Stimulated activated CD4-positive, alpha-beta T cell treated with anti-CD3 and anti-CD28 coated beads, Interleukin-15, amount 100 ng/mL, for 48 hours (primary cell): ENCODE measurements at places on chromosomes 1 and 21.

- DNase-seq: no peak
Observed at GRCh38 chr1:93964777-93965200, 55.6 kb upstream of the GCLM start.

DNA sequence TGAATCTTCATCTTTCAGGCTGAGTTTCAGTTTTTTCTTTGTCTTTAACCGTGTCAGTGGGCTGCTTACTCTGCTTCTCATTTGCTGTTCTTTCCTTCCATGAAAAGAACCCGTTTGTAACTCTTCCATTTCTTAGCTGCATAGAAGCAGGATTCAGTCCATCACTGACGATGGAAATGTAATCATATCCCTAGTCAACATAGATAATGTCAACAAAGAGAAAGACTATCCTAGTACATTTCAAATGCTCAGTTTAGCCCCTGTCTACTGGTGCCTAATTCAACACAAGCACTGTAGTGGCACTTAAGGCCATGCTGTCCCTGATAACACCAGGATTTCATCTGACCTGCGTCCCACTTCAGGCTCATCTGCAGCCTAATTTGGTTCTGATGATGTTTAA is 376 bp downstream of the GBP1 start:
- DNase-seq: no peak

DNA sequence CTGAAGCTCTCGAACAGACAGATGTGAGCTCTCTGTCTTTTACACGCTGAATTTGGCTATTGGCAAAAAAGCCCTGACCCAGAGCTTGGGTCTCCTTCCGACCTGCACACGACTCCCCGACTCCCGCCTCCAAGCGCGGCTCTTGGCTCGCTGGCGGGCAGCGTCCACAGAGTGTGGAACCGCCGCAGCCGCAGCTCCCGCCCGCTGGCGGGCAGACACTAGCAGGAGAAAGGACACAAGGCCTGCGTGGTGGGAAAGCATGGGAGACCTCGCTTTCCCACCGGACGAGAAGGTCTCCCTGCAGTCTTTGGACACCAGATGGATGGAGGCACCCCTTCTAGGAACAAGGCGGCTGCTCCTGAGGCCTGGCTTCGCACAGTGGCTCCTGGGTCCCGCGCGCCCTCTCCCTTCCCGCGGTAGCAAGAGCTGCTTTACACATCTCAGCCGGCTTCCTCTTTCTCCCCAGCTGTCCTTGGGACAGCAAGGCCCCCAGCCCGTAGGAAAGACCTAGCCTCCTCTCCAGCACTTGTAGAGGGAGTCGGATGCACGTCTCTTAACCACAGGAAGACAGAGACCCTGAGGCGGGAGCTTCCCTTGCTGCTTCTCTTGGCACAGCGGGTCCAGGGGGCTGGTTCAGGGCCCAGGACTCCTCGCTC is 92.1 kb downstream of the PRKAB2 start:
- no peak for DNase-seq

GRCh38 chr1:42305639-42306038 is 29.4 kb downstream of the FOXJ3 start:
- no peak for DNase-seq

- no peak for DNase-seq
Observed at GRCh38 chr1:44842486-44842861, 579 bp downstream of the PTCH2 start.

GRCh38 chr1:77227381-77227780 is 8.2 kb upstream of the PIGK start:
- no peak for DNase-seq

- DNase-seq: no peak
Observed at GRCh38 chr1:107689159-107689558, 275.8 kb downstream of the VAV3 start.

DNA sequence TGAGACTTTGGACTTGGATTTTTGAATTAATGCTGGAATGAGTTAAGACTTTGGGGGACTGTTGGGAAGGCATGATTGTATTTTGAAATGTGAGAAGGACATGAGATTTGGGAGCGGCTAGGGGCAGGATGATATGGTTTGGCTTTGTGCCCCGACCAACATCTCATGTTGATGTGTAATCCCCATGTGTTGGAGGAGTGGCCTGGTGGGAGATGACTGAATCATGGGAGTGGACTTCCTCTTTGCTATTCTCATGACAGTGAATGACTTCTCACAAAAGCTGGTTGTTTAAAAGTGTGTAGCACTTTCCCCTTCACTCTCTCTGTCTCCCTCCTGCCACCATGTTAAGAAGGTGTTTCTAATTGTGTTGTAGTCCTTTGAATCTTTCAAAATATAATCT is 9.3 kb upstream of the PHGDH start:
- DNase-seq: no peak

DNA sequence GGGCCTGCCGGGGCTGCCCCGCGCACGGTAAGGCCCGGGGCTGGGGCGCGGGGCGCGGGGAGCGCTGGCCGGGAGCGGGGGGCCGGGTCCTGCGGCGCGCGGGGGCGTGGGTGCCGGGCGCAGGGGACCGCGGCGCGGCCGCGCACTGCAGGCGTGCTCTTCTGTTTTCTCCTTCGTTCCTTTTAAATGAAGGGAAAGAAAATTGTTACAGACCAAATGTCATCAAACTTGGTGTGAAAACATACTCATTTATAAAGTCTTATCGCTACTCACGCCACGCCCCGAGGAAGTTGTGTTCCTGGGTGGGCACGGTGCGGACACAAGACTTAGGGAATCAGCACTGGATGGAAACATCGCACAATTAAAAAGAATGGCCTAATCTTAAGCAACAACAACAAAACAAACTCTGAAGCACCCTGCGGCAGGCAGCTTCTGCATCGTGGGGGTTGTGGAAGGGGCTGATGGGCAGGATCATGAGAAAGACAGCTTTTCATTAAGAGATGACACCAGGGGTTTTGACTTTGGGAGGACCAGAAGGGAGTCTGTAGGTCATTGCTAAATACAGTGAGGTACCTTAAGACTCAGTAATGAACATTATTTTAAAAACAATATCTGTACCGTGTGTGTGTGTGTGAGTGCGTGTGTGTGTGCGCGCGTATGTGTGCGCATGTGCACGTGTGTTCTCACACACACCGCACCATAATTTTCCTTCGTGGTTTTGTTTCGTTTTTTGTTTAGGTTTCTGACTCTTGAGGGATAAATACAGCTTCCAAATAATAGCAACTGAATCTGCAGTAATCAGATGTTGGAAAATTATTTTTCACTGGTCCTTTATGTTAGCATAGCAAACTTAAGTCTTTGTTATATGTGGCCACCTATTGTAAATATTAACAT is 548 bp downstream of the B3GALT5 start:
- DNase-seq: no peak

- no peak for DNase-seq
Observed at GRCh38 chr1:25727635-25728286, 72.2 kb upstream of the SELENON start.

- no peak for DNase-seq
Observed at GRCh38 chr1:244322791-244323521, 128.8 kb downstream of the ADSS2 start.

GRCh38 chr1:109466452-109467300 is at the start of gene SYPL2:
TSS of gene SYPL2 (plus strand) at chr1:109466546. CDS start at chr1:109466844, 298 bp downstream.
- no peak for DNase-seq

GRCh38 chr1:245901037-245901436 is 606.0 kb downstream of the SMYD3 start:
- DNase-seq: no peak

- DNase-seq: no peak
Observed at GRCh38 chr1:184531296-184531695, 144.5 kb downstream of the C1orf21 start.

DNA sequence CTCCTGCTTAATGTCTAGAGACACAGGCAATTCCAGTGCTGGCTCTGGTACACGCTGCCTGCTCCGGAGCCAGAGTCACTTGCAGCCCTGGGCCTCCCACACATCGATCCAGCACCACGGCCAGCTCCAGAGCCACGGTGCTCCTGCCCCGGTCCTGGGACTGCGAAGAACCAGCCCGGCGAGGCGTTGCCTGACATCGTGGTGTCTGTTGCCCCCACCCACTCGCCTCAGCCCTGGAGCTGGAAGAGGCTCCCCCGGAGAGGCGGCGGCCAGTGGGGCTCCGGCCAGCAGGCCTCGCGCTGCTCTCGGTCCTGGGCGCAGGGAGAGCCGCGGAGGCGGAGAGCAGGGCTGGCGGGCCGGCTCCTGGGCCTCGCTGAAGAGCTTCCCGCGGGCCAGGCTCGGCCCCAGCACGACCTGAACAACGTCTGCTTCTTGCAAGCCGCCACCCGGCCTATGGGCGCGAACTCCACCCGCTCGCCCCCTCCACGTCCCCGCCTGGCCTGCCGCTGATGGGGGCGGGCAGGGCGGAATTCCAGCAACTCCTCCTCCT is 364.8 kb downstream of the CEP170 start:
- no peak for DNase-seq

DNA sequence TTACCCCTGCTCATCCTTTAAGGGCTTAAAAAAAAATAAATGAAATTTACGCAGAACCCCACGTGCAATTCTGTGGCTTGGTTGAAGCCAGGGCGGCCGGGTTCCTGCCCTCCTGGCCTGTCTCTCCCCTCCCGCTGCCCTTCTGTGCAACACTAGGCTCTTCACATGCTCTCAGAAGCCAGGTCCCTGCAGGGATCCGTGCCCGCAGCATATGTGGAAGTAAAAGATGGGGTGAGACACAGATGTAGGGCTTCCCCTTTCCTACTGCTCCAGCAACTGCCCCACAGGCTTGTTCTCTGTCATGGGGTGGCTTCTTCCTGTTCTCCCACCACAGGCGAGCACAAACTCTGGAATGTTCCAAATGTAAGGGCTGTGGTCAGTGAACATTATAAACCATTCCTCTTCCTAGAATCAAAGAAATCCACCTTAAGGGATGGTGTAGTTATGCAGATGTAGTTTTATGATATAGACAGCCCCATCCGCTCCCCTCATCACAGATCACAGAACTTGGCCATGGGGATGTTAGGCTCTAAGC is 535.4 kb downstream of the KIF26B start:
- no peak for DNase-seq

DNA sequence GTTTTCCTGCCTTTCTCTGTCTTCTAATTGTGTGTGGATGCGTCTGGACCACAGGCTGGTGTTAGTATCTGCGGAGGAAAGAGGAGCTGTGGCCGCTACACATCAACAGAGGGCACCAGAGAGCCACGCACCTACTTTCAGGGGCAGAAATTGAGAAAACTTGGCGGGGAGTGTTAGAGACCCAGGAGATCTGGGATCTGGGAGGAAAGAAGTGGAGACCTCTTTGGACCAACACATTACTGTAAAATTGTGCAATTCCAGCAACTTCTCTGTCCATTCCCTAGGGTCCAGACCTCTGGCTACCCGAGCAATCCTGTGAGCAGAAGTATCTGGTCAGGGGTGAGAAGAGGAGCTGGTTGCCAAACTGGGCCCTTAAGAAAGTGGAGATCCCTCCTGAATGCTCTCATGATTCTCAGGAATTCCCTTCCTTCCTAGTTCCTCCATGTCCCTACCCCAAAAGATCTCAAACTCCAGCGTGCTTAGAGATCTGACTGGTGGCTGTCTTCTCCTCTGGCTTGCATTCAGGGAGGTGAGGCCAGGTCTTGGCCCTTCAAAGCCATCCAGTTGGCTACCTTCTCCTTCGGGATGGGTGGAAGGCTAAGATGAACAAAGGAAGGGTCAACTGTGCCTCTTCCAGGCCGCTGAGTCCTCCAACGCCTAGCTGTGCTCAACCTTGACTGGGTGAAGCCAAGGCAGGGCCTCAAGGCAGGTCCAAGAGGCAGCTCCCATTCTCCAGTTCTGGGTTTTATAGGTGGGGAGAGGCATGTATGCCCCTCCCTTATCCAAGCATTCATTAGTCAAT is 1.2 kb upstream of the KIRREL1 start:
- DNase-seq: no peak

GRCh38 chr1:67489643-67490042 is 59.4 kb upstream of the SERBP1 start:
- DNase-seq: no peak

DNA sequence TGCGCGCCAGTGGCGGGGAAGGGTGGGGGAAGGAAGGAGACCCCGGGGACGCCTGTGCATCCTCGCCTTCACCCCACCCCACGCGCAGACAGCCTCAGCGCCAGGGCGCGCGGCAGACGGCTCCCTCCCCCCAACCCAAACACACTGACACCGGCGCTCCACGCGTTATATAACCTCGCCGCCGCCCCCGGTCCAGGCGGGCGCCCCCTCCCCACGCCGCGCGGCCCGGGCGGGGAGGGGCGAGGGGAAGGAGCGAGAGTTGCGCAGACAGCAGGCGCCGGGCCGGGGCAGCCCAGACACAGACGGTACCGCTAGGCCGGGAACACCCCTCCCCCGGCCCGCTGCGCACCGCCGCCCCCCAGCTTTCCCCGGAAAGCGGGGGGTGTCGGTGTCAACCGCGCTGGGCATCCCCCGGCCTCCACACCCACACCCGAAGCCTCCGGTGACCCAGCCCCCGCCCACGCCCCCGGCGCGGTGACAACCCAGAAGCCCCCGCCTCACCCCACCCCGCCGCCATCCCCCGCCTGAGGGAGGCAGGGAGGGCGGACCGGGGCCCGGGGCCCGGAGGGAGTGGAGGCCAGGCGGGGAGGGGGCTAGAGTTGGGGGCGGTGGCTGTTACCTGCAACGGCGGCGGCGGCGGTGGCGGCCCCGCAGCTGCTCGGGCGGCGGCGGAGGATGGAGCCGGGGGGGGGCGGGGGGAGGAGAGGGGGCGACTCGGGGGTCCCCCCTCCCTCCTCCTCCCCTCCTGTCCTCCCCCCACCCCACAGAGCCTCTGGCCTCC is 432 bp downstream of the AKT3 start:
- peak; percentile 42 for DNase-seq

- DNase-seq: no peak
Observed at GRCh38 chr21:35652196-35652595, 408.1 kb downstream of the SETD4 start.

DNA sequence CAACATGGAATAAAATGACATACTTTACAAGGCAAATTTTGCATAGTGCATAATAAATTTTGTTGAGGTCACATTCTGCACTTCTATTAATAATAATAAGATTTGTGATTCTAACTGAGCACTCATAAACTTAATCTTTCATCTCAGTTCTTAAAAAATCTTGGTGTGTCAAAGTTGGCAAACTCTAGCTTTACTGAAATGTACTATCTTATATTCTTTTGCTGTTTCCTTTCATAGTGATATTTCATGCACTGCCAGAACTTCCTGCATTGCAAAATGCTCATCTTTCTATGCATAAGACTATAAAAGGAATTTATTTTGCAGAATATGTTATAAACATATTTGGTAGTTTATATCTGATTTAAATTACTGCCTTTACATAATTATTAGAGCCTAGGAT is 797.6 kb downstream of the ADGRL2 start:
- no peak for DNase-seq

GRCh38 chr1:66443793-66444192 is 90.2 kb upstream of the SGIP1 start:
- no peak for DNase-seq

- DNase-seq: no peak
Observed at GRCh38 chr1:202624088-202624780, 86.0 kb downstream of the SYT2 start.

GRCh38 chr1:11285883-11286734 is 13.1 kb downstream of the UBIAD1 start:
- DNase-seq: no peak

DNA sequence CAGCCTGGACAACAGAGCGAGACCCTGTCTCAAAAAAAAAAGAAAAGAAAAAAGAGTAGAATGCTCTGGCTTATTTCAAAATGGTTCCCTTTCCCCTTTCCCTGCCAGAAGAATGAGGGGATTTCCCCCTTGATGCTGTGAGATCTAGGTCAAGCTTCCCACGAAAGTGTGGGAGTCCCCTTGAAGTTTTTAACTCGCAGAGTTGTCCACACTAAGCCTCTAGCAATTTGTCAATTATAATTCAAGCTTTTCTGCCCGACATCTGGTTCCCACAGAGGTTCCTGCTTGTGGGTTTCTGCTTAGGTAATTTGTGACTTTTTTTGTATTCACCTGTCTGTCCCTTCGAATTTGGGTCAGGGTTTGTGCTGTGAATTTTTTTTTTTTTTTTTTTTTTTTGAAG is 62.8 kb downstream of the ZFYVE9 start:
- no peak for DNase-seq

GRCh38 chr1:197981561-197981960 is 64.4 kb downstream of the LHX9 start:
- DNase-seq: no peak
